ENCODE measurements at places on chromosomes 12 and 14. TPM values are rescaled to one million over a fixed set of nuclear protein-coding genes. Genes with fewer than 3 reads are reported as not detected.

The TCL1A gene
- total RNA-seq: not detected

The DENND5B gene
- 14.8 TPM for total RNA-seq

The KCNJ8 gene
- not detected for total RNA-seq

The RERGL gene
- total RNA-seq: not detected

The MDGA2 gene
- total RNA-seq: 8.2 TPM

The HSPB8 gene
- total RNA-seq: 32.6 TPM

The CCDC197 gene
- total RNA-seq: not detected

The SPTB gene
- total RNA-seq: not detected

The GDF3 gene
- not detected for total RNA-seq

The TAS2R50 gene
- total RNA-seq: 1.3 TPM

The NKX2-8 gene
- 0.50 TPM for total RNA-seq

The PLXNC1 gene
- 48.8 TPM for total RNA-seq

The RERG gene
- total RNA-seq: 0.61 TPM

The SDR39U1 gene
- 12.5 TPM for total RNA-seq

The PLEKHD1 gene
- not detected for total RNA-seq

The PLCZ1 gene
- not detected for total RNA-seq

The TMPRSS12 gene
- total RNA-seq: not detected

The FGF23 gene
- not detected for total RNA-seq

The OAS1 gene
- 3.6 TPM for total RNA-seq

The IFI27 gene
- total RNA-seq: not detected

The TCL1B gene
- total RNA-seq: not detected

The JDP2 gene
- 22.2 TPM for total RNA-seq

The HHIPL1 gene
- total RNA-seq: 0.16 TPM

The DHRS2 gene
- total RNA-seq: 1.5 TPM

The ASCL1 gene
- total RNA-seq: 0.29 TPM

Data from SK-MEL-5 (cell line).